Mucosa of gallbladder (tissue), 1 donor: ENCODE measurements at places on chromosomes 7 and 10. TPM values are rescaled to one million over a fixed set of nuclear protein-coding genes. Genes with fewer than 3 reads are reported as not detected.

DNA sequence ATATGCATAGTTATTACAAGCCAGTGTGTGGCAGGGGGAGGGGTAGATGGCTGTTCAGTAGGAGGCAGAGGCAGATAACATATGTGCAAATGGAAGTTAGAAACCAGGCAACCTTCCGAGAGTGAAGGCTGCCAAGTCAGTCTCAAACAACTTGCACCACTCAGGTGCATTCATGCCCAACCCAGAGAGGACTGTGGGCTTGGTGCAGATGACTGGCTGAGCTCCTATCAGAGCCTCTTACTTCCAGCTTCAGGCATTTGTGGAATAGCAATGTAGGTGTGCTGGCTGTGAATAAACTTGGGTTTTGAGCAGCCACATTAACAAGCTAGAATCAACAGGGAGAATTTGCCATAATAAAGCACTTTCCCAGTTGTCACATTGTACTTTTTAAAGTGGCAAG is 789.8 kb downstream of the PHTF2 start:
- DNase-seq: no peak

DNA sequence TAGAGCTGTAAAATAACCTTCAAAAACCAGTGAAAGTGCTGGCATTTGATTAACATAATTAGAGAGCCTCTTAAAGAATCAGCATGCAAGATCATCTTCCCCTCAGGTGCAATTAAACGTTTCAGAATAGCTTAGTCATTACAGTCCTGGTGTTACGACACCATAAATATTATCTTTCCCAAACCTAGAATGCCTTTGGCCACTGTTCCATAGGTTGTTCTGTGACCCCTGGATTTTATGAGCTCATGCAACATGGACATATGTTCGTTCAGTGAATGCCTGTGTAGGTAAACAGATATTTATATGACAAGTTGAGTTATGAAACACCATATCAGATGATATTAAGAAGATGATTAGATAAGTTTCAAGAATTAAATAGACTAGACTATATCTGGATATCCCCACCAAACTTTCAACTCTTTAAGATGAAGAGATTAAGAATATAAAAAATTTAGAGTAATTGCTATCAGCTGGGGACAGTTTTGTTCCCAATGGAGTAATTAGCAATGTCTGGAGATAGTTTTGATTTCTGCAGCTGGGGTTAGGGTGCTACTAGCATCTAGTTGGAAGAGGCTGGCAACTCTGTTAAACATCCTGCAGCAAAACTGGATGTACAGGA is 263.5 kb upstream of the DKK1 start:
- no peak for DNase-seq

DNA sequence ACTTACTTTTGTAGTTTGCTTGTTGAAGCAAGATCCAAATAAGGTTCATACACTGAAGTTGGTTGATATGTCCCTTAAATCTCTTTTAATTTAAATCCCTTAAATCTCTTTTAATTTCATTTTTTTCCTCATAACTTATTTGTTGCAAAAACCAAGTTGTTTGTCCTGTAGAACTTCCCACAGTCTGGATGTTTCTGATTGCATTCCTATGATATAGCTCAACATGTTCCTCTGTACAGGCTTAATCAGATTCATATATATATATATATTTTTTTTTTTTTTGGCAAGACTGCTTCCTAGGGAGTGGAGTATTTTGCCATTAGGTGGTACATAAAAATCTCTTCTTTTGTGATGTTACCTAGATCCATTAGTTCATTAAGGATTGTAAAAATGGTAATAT is 174.9 kb upstream of the MKLN1 start:
- no peak for DNase-seq

- DNase-seq: no peak
These were observed 50.9 kb downstream of the ADAM12 start for GRCh38 chr10:126337251-126337810.

GRCh38 chr10:75826846-75827245 is 395.4 kb downstream of the LRMDA start:
- no peak for DNase-seq

DNA sequence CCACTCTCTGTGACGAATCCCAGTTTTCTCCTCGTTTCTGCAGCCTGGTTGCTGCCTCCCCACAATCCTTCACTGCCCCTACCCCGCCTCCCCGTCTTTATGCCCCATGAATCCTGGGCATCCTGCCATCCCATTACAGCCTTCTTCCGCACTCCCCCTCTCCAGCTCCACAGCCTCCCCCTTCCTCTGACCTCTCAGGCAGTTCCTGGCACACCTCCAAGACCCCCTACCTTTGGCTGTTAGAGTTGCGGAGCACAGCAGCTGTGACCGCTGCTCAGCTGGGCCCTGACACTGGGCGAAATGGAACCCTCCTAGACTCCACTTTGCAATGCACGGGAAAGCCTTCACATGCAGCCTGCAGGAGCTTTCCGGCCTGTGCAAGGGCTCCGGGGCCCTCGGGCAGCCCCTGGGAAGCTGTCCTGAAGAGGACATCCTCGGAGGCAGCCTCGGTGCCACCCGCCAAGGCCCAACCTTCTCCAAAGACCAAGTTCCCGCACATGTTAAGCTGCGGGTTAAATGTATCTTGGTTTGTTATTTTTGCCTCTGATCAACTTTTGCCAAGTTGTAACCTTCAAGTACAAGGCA is 400.7 kb upstream of the MKI67 start:
- no peak for DNase-seq

GRCh38 chr10:87861566-87861952 is 1.8 kb downstream of the KLLN start:
- DNase-seq: peak; percentile 76

GRCh38 chr7:44189286-44189992 is at the start of gene GCK:
GCK (minus strand) TSS chr7:44189439; CDS start chr7:44188953, 486 bp downstream.
- no peak for DNase-seq

- DNase-seq: no peak
These were observed 102.8 kb downstream of the PLPP4 start for GRCh38 chr10:120559800-120560199.

GRCh38 chr10:48455055-48455391 is 148.5 kb downstream of the MAPK8 start:
- no peak for DNase-seq

- DNase-seq: no peak
These were observed 154.1 kb downstream of the KIAA1217 start for GRCh38 chr10:24363070-24363469.

DNA sequence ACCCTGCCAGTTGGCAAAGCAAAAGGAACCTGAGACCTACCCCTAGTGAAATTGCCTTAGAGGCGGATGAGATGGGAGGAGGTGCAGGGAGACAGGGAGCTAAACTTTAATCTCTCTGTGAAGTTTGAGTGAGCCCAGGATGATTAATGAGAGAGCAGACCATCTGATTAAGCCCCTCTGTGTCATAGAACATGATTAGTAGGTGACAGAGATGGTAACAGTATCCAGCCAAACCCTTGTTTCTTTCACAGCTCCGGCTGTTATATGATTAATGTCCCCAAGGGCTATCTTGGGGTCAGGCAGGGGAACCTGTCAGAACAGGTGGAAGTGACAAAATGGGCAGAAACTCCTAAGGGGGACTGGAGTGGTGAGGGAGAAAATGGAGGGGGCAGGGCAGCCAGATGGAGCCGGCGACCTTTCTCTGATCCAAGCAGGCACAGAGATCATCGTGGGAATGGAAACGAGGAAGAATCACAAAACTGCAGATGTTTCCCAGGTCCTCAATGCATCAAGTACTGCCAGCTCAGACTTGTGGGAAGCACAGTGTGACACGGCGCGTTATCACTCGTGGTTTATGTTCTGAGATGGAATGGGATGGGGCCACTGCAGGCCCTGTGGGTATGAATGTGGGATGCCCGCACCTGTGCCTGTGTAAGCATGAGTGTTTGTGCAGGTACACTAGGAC is 684.2 kb downstream of the LRMDA start:
- no peak for DNase-seq

- no peak for DNase-seq
These were observed 231.4 kb downstream of the COBL start for GRCh38 chr7:51085034-51085692.

DNA sequence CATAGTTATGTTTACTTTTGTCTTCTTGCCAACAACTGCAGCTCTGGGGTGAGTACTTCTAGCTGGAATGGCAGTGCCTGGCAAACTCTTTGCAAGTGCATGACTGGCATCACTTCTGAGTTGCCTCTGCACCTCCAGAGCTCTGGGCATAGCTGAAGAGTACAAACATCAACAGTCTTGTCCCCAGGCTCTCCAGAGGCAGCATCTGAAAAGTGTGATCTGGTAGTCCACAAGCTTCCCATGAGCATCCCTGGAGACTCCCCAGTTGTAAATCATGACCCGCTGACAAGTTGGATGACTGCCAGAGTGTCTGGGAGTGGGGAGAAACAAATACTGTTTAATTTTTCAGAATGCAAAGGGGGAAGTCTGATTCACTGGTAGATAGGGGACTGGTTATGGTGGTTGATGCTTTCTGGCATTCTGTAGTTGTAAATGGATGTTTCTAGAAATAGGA is 138.9 kb upstream of the CDK13 start:
- DNase-seq: no peak

DNA sequence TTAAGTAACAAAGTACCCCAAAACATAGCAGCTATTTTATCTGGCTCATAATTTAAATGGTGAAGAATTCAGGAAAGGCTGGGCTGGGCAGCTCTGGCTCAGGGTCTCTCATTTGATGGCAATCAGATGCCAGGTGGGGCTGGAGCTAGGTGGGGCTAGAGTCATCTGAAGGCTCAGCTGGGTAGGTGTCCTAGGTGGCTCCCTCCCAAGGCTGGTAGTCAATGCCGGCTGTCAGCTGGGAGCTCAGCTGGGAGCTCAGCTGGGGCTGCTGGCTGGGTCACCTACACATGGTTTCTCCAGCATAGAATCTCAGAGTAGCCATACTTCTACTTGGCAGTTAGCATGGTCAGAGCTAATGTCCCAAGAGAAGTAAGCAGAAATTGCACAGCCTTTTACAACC is 34.1 kb downstream of the OSBPL3 start:
- DNase-seq: no peak

DNA sequence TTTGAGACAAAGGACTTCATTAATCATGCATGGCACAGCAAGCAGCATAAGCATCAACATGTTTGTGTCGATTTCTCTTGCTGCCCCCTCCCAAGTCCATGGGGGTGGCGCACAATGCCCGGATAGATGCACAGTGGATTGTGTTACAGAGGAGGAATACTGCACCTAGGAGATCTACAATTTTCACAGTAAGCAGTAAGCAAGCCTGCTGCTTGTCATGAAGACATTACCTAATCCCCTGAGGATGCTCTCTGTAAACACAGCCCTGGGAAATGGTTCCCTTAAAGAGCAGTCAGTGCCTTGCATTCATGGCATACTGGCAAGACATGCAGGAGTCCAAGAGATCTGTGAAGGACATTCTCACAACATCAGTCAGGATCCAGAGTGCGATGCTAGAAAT is 137.7 kb downstream of the ETV1 start:
- no peak for DNase-seq

- no peak for DNase-seq
These were observed 7.6 kb downstream of the CALD1 start for GRCh38 chr7:134787064-134787463.

DNA sequence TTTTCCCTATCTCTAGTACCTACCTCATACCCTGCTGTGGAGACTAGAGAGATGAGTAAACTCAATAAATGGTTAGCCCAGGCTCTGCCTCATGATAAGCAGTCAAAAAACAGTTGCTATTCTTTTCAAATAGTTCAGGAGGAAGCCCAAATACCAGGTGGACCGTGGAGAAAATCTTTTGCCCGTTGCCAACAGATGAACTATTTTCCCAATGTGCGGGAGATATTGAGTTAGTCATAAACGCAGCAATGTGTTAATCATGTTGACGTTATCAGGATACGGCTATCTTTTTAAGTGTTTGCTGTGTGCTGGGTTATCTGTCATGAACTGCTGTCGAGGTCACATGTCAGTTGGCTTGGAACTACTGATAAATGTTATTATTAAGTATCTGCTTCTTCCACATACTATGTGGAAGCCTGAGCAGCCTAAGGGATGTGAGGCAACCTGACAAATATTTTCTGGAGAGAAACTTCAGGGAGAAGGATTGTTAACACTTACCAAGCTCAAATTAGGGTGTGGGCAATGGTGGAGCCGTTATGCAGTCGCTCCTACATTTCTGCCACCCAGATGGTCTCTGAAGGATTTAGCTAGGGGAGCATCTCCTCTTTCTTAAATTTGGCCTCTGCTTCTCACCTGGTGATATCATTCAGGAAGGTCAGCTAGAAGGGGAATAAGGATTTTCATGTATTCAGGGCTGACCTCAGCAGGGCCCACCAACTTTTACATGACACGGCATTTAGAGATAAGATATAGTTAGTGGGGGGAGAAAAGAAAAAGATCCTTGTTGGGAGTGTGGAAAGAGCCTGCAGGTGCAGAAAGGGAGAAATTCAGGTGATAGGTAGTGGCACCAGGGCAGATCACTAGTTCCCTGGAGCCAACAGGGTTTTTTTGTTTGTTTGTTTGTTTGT is 33.5 kb upstream of the SLC26A3 start:
- peak; percentile 67 for DNase-seq

- DNase-seq: no peak
These were observed 229.7 kb downstream of the CACNB2 start for GRCh38 chr10:18369859-18370473.

DNA sequence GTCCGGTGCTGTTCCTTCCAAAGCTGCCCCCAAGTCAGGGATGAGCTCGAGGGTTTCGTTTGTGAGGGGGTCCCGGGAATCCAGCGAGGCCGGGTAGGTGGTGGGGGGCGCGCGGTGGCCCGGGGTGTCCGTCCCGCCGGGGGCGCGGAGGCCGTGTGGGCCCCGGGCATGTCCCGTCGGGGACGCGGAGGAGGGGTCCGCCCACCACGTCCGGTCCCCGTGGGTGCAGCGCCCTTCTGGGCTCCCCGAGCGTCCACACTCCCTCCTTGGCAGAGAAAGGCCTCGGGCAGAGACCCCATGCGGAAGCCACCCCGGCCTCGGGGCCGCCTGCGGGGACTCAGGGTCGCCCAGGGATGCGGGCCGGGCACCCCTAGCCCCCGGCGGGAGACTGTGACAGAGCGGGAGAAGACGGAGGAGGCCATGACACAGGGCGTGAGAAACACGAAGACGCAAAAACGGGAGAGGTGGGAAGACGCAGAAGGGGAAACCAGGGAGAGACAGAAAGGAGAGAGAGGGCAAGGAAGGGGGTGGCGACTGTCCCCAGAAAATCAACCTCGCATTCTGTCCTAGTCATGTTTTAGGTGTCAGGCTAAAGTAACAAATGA is 640 bp upstream of the ZNF425 start:
- DNase-seq: peak; percentile 33

GRCh38 chr10:117597216-117597615 is 54.7 kb downstream of the EMX2 start:
- DNase-seq: no peak

- no peak for DNase-seq
These were observed 36.3 kb downstream of the CUX1 start for GRCh38 chr7:101853684-101854083.

GRCh38 chr7:142753366-142753765 is 4.1 kb downstream of the PRSS1 start:
- no peak for DNase-seq

GRCh38 chr10:29666201-29666600 is 31.4 kb upstream of the SVIL start:
- DNase-seq: no peak

NODAL gene
- 0.12 TPM for total RNA-seq

SH2D4B gene
- total RNA-seq: not detected

FAM131B gene
- total RNA-seq: 6.6 TPM

FKBP9 gene
- 116 TPM for total RNA-seq

GBX1 gene
- total RNA-seq: not detected

GPR26 gene
- not detected for total RNA-seq

IFIT2 gene
- 11.8 TPM for total RNA-seq

CACNA2D1 gene
- 17.2 TPM for total RNA-seq

OR2A7 gene
- 4.8 TPM for total RNA-seq

LAMB1 gene
- total RNA-seq: 89.4 TPM

RAPGEF5 gene
- total RNA-seq: 53.4 TPM

EPO gene
- not detected for total RNA-seq

IFT22 gene
- 36.5 TPM for total RNA-seq

FRMD4A gene
- 55.4 TPM for total RNA-seq

VSIR gene
- total RNA-seq: 83.9 TPM
